ENCODE measurements at places on chromosomes 1 and 21. TPM values are rescaled to one million over a fixed set of nuclear protein-coding genes. Genes with fewer than 3 reads are reported as not detected.

KAZN gene
- total RNA-seq: 23.6 TPM

RAB25 gene
- not detected for total RNA-seq

LCE6A gene
- not detected for total RNA-seq

RPE65 gene
- total RNA-seq: not detected

KCNE1 gene
- 0.74 TPM for total RNA-seq

GBP7 gene
- not detected for total RNA-seq

MR1 gene
- total RNA-seq: 21.6 TPM

RSPH1 gene
- total RNA-seq: not detected

RGS4 gene
- total RNA-seq: 255 TPM

TTC4 gene
- total RNA-seq: 28.0 TPM

CLCA1 gene
- total RNA-seq: not detected

LBR gene
- total RNA-seq: 18.9 TPM

NR1I3 gene
- total RNA-seq: not detected

ACKR1 gene
- total RNA-seq: not detected

VANGL2 gene
- total RNA-seq: not detected

FAM229A gene
- 1.6 TPM for total RNA-seq

LCE4A gene
- total RNA-seq: not detected

TNFRSF8 gene
- 0.09 TPM for total RNA-seq

KRTAP10-5 gene
- not detected for total RNA-seq

C1QA gene
- total RNA-seq: not detected

TINAGL1 gene
- 99.8 TPM for total RNA-seq

Data from fibroblast of the aortic adventitia (primary cell).